ENCODE measurements at places on chromosomes 5 and 9.

- DNase-seq = no peak
Observed at GRCh38 chr5:124056991-124057723, 545.2 kb downstream of the CSNK1G3 start.

GRCh38 chr5:128646176-128646575 lies 108.1 kb upstream of the FBN2 start:
- no peak for DNase-seq

DNA sequence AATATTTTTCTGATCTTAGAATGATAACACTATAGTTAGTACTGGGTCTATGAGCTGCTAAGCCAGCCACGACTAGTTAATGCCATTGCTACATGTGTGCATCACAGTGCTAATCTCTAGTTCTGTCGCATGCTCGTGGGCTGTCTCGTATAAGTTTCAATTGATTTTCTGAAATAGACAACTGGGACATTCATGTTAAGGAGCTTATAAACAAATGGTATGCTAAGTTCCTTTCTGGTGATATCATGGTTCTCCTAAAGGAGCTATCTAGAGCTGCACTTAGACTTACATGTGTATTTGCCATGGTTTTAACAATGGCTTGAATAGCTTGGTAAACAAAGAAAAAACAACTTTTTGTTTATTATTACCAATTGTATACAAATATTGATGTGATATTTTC lies 46.2 kb downstream of the F2RL2 start:
- DNase-seq = no peak

- DNase-seq = no peak
Observed at GRCh38 chr9:134035041-134036039, 10.1 kb downstream of the BRD3OS start.

- peak; percentile 60 for DNase-seq
Observed at GRCh38 chr5:124596595-124597421, 149.6 kb downstream of the ZNF608 start.

DNA sequence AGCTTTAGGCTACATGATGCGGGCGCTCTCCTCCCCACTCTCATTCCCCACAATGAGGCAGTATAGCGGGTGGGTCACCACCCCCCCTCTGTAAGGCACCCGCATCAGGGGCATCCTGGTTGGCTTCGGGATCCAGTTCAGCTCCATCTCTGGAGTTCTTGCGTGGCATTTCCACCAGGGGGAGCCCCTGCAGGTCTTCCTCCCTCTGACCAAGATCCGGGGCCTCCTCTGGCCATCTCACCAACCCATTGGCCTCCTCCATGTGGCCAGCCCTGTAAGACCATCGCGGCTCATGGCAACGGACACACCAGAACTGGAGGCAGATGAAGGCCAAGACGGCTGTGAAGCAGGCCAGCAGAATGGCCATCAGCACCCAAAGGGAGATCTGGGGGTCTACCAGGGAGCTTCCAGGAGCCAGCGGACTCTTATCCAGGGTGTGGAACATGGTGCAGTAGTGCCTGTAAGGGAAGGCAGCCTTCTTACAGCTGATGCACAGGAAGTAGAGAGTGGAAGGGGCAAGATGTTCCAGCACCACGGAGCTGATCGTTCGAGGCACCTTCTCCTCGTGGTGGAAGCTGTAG lies 77.0 kb downstream of the CYFIP2 start:
- no peak for DNase-seq

DNA sequence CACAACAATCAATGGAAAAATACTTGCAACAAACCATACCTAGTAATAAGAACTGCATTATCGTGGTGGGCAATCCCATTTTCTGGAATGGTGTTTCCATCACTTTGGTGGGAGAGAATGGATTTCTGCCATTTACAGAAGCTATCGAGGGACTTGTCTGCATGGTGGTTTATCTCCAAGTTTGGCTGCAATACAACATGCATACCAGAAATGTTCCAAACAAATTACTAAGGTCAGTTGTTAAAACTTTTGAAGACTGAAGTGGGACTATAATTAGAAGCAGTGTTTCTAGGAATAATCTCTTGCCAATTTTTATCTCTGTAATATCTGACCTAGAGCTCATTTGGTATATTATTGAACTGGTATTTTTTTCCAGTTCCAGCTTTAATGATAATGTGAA lies 30.3 kb downstream of the ADAMTS6 start:
- no peak for DNase-seq

- DNase-seq = no peak
Observed at GRCh38 chr9:22102146-22103053, 93.3 kb upstream of the CDKN2B start.

DNA sequence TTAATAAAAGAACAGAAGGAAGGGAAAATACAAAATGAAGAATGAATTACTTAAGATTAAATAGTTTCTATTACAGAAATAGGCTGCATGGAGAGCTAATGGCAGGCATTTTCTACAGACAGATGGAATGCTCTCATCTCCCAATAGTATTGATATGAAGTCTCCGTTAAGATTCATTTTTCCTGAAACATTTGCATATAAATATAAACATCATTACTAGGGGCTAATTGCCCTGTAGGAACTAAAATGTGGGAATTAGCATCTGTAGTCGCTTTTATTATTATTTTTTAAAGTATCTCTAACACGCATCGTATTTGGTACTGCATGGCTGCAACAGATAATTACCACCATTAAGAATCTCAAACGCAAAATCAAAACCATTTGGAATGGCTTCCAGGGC lies 2275.5 kb downstream of the MAT2B start:
- no peak for DNase-seq

DNA sequence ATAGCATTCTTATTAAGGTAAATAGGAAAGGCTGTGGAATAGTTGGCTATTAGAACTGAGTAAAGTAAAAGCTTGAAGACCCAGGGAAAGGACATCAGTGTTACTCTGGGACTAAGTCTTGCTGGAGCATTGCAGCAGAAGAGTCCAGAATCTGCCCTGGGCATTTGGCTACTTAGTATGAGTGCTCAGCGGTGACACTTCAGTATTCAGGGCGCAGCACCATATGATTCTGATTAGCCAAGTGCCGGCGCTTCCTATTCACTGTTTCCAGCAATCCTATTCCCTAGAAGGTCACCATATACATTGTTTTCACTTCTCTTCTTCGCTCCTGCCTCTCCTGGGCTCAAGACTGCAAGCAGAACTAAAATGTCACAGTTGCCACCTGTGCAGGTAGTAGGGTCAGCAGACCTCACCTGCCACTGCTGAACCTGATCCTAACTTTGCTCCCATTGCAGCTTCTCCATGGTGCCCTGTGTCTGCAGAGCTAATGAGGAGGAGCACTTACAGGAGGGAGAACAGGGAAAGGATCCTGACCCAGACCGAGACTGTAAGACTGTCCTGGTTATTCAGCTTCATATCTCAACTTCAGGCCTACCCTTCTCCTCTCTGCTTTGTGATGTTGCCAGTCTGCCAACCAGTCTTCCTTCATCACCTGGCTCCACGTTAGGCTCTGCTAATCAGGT lies 313.6 kb upstream of the PIK3R1 start:
- no peak for DNase-seq

- no peak for DNase-seq
Observed at GRCh38 chr5:73625944-73626811, at the start of gene ARHGEF28. Gene ARHGEF28 (plus strand): TSS chr5:73626196. CDS start chr5:73684852, 58,656 bp downstream.

DNA sequence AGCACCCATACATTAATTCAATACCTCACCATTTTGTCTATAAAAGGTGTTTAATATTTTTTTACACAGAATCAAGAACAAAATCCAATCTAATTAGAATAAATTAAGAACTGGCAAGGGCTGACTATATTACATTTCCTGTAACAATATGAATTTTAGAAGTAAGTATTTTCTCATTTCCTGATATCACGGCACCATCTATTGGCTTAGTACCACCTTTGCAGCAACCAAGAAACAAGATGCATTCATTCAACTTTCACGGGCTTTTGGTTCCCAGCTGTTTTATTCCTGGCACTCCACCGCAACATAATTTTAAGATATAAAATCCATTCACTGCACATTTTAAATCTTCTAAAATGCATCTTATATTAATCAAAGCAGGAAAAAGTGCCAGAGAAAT lies 20.6 kb downstream of the PSMB7 start:
- no peak for DNase-seq

DNA sequence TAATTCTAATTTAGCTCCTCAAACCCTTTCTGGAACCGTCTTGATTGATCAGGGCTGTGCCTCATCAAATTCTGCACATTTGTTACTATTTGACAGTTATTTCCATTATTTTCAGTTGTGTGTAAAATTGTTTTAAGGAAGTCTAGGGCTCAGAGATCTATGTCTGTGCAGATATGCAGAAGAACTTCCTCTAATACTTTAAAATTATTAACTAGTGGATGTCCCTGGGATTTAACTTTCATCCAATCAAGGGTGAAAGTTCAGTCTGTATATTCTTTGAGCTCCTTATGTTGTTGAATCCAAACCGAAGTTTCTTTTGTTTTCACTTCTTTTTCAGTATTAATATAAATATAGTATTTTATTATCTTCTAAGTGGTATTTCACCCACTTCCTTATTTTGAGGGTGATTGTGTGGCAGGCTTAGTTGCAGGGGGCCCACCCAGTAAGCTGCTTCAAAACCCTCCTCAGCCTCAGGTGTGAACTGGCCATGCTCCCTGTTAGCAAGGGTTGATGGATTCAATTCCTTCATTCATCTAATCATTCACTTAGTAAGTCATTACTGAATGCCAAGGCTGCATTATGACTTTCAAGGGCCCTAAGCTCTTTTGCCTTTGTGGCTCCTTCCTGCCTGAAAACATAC lies 2.1 kb upstream of the CAMLG start:
- no peak for DNase-seq

GRCh38 chr5:67257077-67257476 lies 60.5 kb upstream of the CD180 start:
- no peak for DNase-seq

- no peak for DNase-seq
Observed at GRCh38 chr5:76943006-76943405, 9.8 kb upstream of the CRHBP start.

GRCh38 chr9:130660326-130660682 lies 4.1 kb upstream of the PRDM12 start:
- no peak for DNase-seq

DNA sequence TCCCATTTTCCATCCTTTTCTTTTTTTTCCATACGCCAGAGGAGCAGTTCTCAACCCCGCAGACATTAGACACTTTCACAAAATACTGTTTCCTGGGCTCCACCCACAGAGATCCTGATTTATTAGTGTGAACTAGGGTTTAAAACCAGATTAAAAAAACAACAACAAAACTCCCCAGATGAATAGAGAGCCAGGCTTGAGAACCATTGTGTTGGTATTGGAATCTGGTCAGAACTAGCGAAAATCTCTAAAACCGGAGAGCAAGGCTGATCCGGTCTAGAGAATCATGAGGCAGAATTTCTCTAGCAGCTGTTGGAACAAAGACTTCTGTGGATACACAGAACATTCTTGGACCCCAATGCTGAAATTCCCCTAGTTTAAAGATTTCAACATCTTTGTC lies 173.0 kb downstream of the PCSK1 start:
- DNase-seq = no peak

GRCh38 chr5:126354012-126354857 lies 69.0 kb upstream of the GRAMD2B start:
- peak; percentile 97 for DNase-seq

GRCh38 chr5:77957516-77957915 lies 181.4 kb upstream of the TBCA start:
- DNase-seq = no peak

DNA sequence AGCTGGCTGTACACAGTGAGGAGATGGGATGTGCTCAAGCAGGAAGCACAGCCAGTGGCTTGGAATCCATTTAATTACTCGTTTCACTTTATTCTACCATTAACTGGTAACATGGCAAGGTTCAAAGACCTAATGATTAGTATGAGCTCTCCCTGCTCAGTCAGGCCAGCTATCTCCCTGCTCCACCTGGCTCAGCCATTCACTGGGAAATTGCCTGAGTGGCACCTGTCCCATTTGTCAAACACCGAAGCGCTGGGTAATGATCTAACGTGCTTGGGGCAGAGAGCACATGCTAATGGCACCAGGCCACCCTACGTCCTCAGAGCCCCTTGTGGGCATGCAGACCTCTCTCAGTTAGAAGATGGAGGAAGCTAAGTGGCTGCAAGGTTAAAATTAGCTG lies 162.2 kb downstream of the TTLL11 start:
- no peak for DNase-seq

GRCh38 chr5:39356263-39356662 lies 8.0 kb downstream of the C9 start:
- DNase-seq = no peak

DNA sequence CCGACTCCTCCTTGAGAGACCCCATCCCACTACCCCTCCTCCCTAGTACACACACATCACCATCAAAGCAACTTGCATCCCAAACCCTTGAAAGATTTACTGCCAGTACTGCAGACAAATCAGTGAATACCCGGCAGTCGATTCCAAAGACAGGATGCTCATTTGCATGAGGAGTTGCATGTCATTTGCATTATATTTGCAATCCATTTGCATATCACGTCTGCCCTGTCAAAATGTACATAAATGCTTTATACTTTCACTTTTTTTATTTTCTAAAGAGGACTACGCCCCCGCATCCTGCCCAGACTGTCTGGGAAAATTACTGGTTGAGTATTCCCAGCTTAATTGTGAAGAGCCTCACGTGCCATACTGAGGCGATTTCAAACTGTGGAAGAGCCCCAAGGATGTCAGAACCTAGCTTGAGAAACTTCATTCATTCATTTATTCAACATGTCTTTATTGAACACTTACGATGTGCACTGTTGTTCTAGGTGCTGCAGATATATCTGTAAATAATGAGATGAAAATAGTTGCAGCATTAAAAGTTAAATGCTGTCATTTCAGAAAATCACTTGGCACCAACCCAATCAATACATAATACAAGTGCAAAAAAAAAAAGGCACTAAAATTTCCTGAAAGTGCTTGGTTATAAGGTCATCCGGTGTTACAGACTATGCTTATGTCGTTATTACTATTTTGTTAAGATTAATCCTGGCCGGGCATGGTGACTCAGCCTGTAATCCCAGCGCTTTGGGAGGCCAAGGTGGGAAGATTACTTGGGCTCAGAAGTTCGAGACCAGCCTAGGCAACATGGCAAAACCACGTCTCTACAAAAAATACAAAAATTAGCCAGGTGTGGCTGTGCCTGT lies 17.2 kb upstream of the SIL1 start:
- no peak for DNase-seq

GRCh38 chr9:6498982-6499381 lies 86.0 kb downstream of the UHRF2 start:
- DNase-seq = peak; percentile 9

- no peak for DNase-seq
Observed at GRCh38 chr9:133869674-133870405, 122.3 kb downstream of the VAV2 start.

GRCh38 chr5:1568201-1568979 lies 44.6 kb upstream of the LPCAT1 start:
- peak; percentile 67 for DNase-seq

Measured in fibroblast of skin of left quadriceps (primary cell).